Activated T-helper 1 cell treated with Interleukin-2 at 50 U/mL for 16 hours (primary cell): ENCODE measurements at places on chromosomes 2 and 18.

DNA sequence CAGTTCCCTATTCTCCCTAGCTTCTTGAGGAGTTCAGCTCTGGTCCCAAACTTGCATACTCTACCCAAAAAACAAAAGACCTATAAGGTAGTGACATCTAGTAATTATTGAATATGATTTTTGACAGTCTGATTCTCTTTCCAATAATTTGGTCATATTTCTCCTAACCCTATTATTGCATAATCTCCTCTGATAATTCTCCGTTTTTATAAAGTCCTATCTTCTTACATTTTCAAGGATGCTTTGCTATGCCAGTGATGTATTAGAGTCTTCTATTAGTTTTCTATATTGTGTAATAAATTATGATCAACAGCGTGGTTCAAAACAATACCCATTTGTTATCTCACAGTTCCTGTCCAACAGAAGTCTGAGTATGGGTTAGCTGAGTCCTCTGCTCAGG is 426.3 kb downstream of the BCL11A start:
- DNase-seq, result no peak

DNA sequence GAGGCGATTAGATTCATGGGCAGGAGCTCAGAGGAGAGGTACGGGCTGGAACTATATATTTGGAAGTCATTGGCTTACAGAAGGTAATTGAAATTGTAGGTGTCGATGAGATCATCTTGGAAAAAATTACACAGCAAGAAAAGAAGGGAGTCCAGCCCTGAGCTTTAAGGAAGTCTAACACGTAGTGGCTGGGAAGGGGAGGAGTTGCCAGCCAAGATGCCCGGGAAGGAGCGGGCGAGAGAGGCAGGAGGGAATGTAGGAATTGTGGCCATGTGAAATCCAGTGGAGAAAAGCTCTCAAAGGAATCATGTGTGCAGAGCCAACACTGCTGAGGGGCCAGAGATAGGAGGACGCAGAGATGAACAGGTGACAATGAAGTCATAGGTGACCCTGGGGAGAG is 25.6 kb upstream of the SCYGR1 start:
- no peak for DNase-seq

- no peak for DNase-seq
Observed at GRCh38 chr18:36141576-36141975, 11.9 kb downstream of the ELP2 start.

DNA sequence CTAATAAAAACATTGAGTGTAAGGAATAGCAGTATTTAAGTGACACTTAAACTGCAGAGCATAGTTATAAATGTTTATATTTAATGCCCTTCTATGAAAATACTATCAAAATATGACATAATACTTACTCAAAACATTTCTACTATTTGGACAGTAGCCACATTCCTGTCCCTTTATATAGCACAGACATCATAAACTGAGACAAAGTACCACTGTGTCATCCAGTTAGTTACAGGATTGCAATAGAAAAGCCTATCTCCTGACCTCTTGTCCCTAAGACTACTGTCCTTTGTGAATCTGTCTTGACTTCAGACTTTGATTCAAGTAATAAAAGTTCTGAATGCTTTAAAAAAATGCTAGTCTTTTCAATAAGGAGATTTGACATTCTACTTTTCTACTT is 1528.5 kb upstream of the NXPH2 start:
- DNase-seq, result no peak

DNA sequence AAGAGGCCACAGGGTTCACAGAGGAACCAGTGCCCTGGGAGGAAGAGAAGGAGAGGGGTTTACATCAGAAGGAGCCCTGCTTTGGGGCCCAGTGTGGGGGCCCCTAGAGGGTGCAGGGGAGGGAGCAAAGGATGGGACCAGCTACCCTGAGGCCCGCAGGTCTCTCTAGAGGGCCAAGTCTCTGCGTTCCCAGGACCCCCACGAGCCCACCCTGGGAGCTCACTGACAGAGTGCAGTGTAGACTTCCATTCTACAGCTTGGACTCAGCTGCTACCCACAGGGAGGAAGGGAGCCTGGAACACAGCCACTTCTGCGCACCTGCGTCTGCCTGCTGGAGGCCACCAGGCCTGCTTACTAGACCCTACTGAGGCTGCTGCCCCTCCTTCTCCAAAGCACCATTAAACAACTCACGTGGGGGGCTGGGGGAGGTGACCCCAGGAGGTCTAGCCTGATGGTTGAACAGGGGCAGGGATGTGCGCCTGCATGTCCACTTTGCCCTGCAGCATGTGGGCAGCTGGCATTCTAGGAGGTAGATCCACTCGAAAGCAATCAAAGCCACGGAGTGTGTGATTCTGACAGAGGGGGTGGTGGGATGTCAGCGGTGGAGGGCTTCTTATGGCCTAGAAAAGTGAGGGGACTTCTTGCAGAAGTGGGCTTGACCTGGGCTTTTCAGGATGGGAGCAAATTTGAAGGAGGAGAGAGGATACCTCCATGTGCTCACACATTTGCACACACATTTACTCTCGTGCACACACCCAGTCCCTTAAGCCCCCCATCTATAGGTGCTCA is 90.2 kb downstream of the ZFP36L2 start:
- no peak for DNase-seq
